T-helper 2 cell treated with Interferon-gamma antibody and Interleukin-4, amounts not matched to agents 100 ng/mL and 5 ng/mL, for 36 hours (primary cell): ENCODE measurements at places on chromosomes 13 and 19. TPM values are rescaled to one million over a fixed set of nuclear protein-coding genes. Genes with fewer than 3 reads are reported as not detected.

Gene WDR87
- not detected in 2 replicates for total RNA-seq

Gene ZNF549
- total RNA-seq = 6.8 and 7.7 TPM in 2 replicates

Gene KLK2
- total RNA-seq = 0.16 and 0.27 TPM in 2 replicates

Gene RPS19
- 2,743 and 2,797 TPM in 2 replicates for total RNA-seq

Gene ETHE1
- total RNA-seq = 54.9 and 55.5 TPM in 2 replicates

Gene CHMP2A
- total RNA-seq = 122 and 124 TPM in 2 replicates
